Bone marrow (tissue), 2 donors: ENCODE measurements at places on chromosomes 1 and 21.

- DNase-seq, result no peak
Measured at GRCh38 chr1:162033428-162033827, 9.8 kb upstream of the OLFML2B start.

DNA sequence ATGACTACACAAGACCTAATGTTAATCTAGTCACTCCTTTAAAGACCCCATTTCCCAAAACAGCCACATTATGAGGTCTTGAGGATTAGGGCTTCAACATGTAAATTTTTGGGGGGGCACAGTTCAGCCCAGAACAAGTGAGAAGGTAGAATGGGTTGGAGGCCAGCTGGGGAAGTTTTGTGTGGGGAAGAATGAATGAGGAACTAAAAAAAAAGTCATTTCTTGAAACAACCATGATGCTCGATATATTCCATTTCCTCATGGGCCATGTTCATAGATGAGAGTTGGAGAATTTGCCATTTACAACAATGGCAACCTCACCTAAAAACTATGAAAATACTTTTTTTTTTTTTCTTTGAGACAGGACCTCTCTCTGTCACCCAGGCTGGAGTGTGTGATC lies 14.5 kb downstream of the NLRP3 start:
- no peak for DNase-seq

DNA sequence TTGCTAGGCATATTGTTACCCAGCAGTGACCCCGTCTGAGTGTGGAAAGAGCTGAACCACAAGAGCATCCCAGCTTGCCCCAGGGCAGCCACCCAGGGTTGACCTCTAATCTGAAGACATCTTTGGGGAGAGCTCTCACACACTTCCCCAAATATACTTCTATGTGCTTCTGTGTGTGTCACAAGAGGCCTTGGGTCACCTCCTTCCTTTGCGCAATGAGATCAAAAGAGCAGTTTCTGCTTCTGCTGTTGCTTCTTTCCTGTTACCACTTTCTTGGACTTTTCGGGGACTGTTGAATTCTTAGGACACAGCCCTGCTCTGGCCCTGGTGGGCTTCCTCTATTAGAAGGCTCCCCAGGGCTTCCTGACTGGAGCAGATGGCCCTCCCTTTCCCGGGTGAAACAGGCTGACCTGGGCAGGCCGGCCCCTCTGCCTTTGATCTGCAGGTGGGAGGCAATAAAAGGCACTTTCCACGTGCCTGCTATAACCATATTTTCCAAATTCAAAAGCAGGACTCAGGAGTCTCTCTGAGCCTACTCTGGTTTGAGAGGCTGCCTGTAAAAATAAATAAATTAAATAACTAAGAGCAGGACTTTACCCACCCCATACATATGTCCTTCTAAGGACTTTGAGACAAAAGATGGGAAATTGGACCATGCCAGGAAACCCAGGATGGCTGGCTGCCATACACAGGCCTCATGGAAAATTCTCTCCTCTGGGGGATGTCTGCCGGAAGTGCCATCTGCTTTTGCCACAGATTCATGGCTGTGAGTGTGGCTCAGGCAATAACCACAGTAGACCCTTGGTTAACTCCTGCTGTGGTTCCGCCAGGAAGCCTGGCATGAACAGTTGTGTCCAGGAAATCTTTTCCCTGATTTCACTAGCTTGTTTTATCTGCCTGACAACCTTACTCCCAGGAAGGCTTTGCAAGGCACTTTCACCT lies 28.3 kb upstream of the RCSD1 start:
- DNase-seq, result peak; percentile 68

DNA sequence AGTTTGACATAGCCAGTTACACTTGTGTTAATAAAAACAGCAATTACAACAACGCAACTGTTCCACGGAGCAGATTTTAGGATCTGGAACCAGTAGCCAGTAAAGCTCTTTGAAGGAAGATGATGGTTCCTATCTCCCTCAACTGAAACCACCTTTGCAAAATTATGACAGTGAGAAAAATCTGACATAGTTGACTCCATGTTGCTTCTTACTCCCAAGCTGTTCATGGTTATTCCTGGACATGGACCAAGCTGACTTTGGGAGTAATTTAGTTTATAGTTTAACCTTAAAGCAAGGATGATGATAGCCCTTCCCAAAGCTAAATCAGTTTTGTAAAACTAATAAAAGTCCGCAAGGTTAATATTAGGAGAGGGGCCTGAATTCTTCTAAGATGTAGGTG lies 518.0 kb upstream of the ZP4 start:
- no peak for DNase-seq

- no peak for DNase-seq
Measured at GRCh38 chr1:30880678-30881318, 27.8 kb downstream of the SDC3 start.

GRCh38 chr1:154807048-154807591 lies 63.0 kb downstream of the KCNN3 start:
- no peak for DNase-seq

DNA sequence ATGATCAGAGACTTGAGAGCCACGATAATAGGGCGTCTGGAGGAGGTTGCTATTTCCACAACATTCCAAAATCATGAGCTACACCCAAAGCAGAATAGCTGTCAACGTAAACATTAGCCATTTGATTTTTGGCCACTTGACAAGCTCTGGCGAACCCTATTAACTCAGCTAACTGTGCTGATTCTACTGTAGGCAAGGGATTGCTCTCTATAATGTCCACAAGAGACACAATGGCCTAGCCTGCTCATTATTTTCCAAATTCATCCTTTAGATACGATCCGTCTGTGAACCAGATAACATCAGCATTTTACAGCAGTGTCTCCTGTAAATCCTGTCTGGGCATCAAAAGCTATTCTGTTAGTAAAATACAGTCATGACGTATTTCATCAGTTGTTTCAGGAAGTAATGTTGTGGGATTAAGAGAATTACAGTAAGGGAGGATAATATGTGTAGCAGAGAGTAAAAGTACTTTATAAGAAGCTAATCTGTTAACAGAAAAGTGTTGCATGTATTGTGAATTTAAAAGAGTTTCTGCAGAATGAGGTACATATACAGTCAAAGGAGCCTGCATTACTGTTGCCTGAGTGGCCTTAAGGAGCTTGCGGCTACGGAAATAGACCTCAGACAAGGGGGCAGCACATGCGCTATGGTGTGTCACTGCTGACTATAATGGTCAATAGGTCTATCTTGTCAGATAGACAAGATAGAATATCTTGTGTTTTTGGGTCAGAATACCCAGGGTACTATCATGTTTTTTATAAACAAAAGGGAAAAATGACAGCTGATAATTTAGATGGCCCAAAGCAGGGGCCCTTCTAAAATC lies 44.9 kb upstream of the TINAGL1 start:
- DNase-seq, result no peak

DNA sequence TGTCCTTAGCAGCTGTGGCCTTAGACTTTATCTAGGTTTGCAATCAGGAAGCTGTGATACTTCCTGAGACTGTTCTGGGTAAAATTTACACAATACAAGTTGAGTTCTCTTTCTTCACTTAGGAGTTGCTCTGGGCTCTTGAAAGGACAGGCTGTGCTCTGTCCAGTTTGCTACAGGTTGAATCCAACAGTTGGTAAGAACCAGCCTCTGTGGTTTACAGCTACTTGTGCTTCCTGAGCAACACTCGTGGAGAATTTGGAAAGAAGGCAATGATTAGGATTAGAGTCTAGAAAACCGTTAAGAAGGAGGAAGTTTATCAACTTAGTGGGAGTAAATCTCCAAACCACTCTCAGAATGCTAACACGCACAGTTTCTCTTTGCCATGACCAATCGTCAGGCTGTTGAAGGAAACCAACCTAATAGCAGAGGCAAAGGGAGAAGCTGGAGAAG lies 26.8 kb downstream of the GFI1 start:
- DNase-seq, result peak; percentile 99

GRCh38 chr1:186303911-186304310 lies 71.1 kb downstream of the TPR start:
- DNase-seq, result no peak

- no peak for DNase-seq
Measured at GRCh38 chr1:192905049-192905448, 96.2 kb downstream of the RGS2 start.

GRCh38 chr1:226001963-226002666 lies 3.0 kb upstream of the SDE2 start:
- DNase-seq, result peak; percentile 85

DNA sequence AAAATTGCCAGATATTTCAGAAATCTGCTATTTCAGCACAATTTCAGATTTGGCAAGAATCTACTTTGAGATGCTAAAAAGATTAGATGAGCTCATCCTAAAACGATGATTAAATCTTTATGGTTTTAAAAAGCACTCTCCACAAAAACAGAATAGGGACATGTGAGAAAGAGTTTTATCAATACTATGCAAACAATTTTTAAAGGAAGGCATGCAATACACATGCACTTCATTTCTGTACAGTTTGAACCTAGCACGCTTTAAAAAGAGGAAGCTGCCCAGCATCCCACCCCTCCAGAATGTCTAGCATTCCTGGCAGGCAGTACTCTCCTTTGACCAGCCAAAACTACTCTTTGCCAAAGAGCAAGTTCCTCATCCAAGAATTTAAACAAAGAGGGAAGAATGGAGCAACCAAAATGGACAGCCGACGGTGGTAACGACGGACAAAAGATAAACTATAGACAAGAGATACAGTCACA lies 1.3 kb downstream of the ARHGAP29 start:
- no peak for DNase-seq

DNA sequence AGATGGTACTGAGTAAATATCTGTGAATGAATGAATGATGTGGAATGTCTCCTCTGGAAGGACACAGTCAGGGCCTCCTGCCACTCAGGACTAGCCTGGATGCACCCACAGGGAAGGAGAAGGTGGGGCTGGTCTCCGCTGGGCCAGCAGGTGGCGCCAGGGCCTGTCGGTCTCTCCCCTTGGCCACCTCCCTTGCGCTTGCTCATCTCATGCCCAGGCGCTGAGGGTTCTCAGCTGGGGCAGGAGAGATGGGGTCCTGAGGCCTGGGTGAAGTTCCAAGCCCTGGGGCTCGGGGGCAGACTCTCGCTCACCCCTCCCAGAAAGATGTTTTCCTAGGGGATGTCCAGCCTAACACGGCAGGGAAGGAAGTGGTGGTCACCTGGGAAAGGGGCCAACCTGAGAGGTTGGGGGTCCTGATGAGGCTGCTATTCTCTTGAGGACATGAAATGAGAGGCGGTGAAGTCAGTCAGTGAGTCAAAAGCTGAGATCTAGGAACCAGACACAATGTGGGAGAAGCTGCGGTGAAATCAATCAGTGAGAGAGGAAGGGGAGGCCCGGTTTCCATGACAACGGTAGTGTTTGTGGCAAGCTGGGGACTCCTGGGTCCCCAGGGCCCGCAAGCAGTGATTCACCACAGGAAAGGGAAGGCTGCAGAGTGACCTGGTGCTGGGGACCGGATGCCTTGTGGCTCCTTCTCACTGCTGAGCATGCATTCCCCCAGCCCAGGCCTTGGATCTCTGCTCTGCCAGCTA lies 14.6 kb upstream of the MEX3A start:
- peak; percentile 99 for DNase-seq

DNA sequence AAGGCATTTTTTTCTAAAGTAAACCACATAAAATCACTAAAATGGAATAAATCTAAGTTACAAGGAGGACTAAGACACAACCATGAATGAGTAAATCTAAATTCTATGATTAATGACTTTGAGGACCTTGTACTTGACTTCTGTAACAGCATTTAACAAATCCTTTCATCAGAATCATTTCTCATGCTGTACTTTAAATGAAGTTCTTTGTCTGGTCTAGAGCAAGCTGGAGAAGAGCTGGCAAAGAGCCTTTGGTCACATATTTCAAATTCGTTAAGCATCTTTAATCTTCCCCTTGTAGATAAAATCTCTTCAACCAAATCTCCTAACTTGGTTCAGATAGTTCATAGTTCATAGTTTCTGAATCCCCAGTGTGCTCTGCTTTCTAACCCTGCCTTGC lies 405.4 kb downstream of the PTPRC start:
- DNase-seq, result no peak

DNA sequence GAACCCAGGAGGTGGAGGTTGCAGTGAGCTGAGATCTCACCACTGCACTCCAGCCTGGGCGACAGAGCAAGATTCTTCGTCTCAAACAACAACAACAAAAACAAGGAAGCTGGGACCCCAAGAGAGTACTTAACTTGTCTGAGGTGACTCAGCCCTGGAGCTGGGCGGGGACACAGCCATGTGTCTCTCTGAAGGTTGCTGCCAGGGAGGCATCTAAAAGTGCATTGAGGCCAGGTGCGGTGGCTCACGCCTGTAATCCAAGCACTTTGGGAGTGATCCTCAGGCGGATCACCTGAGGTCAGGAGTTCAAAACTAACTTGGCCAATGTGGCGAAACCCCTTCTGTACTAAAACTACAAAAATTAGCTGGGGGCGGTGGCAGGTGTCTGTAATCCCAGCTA lies 7.7 kb downstream of the IFI6 start:
- DNase-seq, result no peak
